Tibial artery (tissue), 4 donors: ENCODE measurements at places on chromosomes 4 and X.
A peak's percentile ranks its signal among the peaks of the same experiment; 100 is the strongest.

GRCh38 chr4:177250056-177250696, 59.5 kb upstream of the NEIL3 start:
- DNase-seq: peak; percentile 73

- no peak for DNase-seq
Measured at GRCh38 chr4:75030649-75031235, 97.8 kb downstream of the PARM1 start.

GRCh38 chr4:337932-338758, 531 bp downstream of the ZNF141 start:
- no peak for DNase-seq

- no peak for DNase-seq
Measured at GRCh38 chrX:16022580-16023200, 100.7 kb upstream of the GRPR start.

- DNase-seq: no peak
Measured at GRCh38 chr4:171118091-171118490, 695.1 kb upstream of the GALNTL6 start.

DNA sequence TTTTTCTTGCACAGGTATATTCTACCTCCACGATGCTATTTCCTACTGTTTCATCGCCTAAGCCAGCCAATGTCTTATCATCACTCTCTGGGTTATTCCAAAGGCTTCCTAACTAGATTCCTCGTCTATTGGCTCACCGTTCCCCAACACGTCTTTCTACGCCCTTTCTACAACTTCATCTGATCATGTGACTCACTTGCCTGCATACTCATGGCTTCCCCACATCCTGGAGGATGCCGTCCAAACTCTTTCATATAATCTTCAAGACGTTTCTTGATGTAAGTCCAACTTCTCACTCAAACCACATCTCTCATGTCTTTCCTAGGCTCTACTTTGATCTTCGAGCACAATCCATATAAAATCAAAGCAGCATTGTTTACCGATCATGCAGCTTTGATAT, 322.0 kb upstream of the PPARGC1A start:
- no peak for DNase-seq

DNA sequence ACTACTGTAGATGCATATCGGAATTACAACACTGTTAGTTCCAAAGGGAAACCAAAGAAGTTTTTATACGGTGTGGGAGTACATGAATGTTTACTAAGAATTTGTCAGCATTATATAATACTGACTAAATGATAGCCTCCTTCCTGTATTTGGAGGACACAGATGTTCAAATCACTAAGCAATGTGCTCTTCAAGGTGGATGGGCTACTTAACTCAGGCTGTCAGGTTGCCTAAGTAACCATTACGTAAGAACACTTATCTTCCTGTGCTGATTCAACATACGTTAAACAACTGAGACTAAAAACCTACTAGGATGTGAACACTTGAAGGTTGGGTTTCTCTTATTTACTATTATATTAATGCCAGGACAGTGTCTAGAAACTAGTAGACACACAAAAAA, 81.9 kb upstream of the HPGD start:
- no peak for DNase-seq

DNA sequence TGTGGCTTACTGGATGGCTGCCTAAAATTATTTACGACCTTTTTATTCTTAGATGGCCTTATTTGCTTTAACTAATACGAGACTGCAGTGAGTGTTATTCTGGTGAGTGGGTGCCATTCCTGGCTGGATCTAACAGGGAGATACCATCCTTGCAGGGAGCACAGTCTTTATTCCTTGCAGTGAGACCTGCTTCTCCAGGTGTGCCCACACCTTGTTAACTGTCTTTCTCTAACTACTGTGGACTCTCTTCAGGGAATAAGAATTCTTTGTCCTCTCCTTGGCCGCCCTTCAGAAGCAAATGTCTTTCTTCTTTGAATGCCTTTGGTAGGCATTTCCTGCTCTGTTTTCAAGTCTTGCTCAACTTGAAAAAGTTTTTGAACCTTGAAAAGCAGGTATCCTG, 34.1 kb upstream of the STOX2 start:
- no peak for DNase-seq

DNA sequence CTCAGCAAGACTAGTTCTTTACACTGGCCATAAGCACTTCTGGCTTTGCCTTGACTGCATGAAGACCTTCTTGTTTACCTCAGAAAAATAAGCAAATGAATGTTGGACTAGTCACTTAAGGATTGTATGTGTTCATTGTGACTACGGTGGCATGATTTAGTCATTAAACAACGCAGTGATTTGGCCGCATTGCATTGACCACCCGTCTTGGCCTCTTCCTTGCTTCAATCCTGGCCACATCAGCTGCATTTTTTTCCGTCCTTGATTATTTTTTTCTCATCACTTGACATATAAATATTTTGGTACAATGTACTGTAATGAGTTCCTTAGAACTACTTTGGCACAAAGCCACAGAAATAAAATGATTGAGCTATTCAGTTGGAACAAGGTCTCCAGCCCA, 656.2 kb downstream of the RAB28 start:
- no peak for DNase-seq

DNA sequence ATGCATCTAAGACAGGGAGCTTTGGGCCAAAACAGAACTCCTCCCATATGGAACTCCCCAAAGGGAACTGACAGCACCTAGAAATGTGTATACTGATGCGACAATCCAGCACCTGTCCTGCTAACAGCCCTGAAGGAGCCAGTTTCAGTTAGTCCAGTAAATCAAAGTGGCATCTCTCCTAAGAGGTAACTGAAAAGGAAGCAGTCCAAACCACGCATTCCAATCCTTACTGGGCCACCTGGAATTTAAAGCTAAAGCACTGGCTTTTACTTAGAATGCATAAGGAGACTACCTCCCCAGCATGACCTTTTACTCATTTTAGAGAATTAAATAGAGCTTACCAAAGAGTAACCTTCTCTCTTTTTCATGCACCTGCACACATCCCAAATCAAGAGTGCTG, 586.8 kb upstream of the PITX2 start:
- no peak for DNase-seq

DNA sequence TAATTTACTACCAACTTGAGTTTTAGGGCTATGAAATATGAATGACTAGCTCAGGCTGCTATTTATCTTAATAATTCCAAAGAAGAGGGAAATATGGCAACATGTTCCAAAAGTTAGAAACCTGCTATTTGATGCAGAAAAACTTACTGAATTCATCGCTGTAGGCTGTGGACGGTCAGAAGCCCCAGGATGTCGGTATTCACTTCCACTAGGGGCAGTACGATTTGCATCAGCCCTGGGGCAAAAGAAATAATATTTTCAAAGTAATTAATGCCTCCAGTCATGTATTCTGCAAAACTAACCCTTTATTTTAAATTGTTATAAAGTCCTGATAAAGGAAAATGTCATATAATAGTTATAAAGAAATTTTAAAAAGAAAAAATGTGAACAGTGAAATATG, 4.5 kb downstream of the PLRG1 start:
- no peak for DNase-seq
